Left lung (tissue), 14 donors: ENCODE measurements at places on chromosomes 11 and 22. TPM values are rescaled to one million over a fixed set of nuclear protein-coding genes. Genes with fewer than 3 reads are reported as not detected.

DNA sequence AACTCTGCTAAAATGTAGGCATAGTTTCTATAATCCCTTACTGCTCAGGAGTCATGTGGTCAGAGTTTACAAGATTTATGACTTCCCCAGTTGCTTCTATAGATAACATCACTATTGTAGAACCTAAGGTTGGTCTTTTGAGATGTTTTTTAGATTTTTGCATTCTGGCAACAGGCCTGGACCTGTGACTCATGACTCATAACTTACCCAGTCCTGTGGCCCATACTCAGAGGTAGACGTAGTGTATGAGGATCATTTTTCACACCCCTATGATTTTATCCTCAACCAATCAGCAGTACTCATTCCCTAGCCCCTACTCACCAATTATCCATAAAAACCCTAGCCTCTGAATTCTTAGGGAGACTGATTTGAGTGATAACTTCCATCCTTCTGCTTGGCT lies 384.4 kb upstream of the DDI1 start:
- no peak overlapping the region for H3K27ac ChIP-seq
- DNase-seq, result no peak
- H3K4me1 ChIP-seq, result no peaks in the 10 kb centered on the region
- H3K27me3 ChIP-seq, result no peaks in the 10 kb centered on the region
- H3K4me3 ChIP-seq, result no peak overlapping the region

DNA sequence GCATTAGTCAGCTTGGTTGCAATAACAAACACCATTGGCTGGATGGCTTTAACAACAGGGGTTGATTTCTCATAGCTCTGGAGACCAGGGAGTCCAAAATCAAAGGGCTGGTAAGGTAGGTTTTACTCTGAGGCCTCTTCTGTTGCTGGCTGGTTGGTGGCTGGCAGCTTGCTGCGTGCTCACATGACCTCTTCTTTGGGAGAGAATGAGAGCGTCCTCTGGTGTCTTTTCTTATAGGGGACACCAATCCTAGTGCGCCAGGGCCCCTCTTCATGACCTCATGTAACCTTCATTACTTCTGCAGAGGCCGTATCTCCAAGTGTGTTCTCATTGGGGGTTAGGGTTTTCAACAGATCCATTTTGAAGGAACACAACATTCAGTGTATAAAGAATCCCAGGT lies 1308.3 kb downstream of the TBC1D22A start:
- no peak overlapping the region for H3K4me3 ChIP-seq
- no peaks in the 10 kb centered on the region for H3K4me1 ChIP-seq
- H3K27ac ChIP-seq, result no peak overlapping the region
- no peak for DNase-seq

DNA sequence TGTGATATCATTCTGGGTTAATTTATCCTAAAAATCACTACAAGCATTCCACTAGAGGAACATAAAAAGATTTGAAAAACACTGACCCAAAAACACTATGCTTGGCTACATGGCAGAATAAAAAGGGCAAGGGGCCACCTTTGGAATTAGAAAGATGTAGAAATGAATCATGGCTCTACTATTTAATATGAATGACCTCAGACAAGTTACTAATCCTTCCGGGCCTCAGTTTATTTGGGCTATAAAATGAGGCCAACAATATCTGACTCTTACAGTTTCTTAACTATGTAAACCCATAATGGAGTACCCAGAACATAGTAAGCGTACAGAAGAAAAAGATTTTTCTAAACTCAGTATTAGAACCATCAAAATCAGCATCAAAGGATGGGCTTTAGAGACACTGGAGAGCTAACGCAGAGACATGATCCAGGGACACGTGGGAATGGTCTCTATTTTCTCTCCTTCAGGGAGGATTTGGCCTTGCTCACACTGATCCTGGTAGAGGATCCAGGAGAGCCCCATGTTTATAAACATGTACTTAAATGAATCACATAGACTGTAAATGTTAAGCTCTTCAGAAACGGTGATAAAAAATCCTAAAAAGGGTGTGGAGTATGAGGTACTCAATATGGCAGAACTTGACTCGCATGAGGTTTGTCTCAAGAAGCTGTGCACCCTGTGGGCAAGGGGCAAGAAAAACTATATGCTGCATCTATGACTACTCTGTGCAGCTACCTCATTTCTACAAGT lies 288.4 kb upstream of the PITPNB start:
- no peak for DNase-seq
- H3K4me1 ChIP-seq, result no peaks in the 10 kb centered on the region
- no peaks in the 10 kb centered on the region for H3K27me3 ChIP-seq

DNA sequence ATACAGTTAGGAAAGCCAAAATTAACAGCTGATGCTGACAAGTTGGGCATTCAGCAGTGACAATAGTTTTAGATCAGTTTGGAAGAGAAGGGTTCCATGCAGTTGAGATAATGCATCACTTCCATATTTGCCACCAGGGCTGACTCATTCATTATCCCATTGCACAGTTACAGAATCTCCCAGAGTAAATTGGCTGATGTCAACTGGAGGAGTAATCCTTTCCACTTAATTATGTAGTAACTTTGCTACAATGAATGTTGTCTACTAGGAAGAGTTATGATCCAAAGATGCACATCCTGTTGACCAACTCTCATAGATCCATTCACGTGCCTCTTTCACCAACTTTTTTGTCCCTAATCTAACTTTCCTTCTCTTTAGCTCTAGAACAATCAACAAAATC lies 123.3 kb upstream of the LUZP2 start:
- no peak overlapping the region for H3K27ac ChIP-seq
- H3K27me3 ChIP-seq, result no peaks in the 10 kb centered on the region
- no peaks in the 10 kb centered on the region for H3K4me1 ChIP-seq
- no peak for DNase-seq
- no peaks in the 10 kb centered on the region for H3K36me3 ChIP-seq
- H3K4me3 ChIP-seq, result no peak overlapping the region

- peak; percentile 30 for DNase-seq
- H3K4me3 ChIP-seq, result no peak overlapping the region
- peaks cover 43% of the 10 kb centered on the region for H3K4me1 ChIP-seq
Observed at GRCh38 chr22:19882446-19883381, 28.0 kb upstream of the GNB1L start.

- no peak overlapping the region for H3K27ac ChIP-seq
- H3K27me3 ChIP-seq, result no peaks in the 10 kb centered on the region
- H3K4me1 ChIP-seq, result no peaks in the 10 kb centered on the region
- H3K4me3 ChIP-seq, result no peak overlapping the region
Observed at GRCh38 chr11:128790196-128790595, 76.9 kb downstream of the KCNJ1 start.

DNA sequence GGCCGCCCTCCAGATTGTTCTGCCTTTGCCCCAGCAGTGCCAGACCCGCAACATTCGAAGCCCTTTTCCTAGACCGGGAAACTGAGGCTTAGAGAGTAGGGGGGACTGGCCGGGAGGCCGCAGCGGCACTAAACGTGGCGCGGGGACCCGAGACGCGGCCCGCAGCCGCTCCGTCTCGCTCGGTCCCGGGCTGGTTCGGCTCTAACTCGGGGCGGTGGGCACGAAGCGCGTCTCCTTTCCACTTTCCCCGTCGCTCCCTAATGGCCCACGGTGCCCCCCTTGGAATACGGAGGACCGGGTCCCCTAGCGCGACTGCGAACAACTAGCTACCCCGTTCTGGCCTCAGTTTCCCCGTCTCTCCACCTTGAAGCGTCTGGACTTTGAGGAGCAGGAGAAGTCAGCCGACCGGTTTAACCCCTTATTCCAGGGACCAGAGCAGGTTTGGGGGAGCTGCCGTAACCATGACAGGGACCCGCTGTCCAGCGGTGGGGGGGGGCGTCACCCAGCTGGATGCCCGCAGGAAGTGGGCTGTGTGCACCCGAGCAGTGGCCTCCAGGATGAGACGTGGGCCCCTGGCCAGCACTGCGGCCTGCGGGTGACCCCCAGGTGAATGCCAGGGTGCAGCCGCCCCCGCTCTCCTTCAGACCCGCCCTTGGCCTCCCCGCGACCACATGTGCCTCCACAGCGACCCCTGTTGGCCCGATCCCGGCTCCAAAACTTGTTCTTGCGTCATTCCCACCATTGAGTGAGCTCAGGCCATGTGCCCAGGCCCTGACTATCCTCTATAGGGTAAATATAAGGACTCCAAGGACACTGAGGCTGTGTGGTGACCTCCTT lies 1.1 kb downstream of the CDC42EP1 start:
- H3K27me3 ChIP-seq, result no peaks in the 10 kb centered on the region
- peak overlapping the region; percentile 81 for H3K4me3 ChIP-seq
- peaks cover 8% of the 10 kb centered on the region for H3K36me3 ChIP-seq
- DNase-seq, result peak; percentile 95
- peak overlapping the region; percentile 98 for H3K27ac ChIP-seq

DNA sequence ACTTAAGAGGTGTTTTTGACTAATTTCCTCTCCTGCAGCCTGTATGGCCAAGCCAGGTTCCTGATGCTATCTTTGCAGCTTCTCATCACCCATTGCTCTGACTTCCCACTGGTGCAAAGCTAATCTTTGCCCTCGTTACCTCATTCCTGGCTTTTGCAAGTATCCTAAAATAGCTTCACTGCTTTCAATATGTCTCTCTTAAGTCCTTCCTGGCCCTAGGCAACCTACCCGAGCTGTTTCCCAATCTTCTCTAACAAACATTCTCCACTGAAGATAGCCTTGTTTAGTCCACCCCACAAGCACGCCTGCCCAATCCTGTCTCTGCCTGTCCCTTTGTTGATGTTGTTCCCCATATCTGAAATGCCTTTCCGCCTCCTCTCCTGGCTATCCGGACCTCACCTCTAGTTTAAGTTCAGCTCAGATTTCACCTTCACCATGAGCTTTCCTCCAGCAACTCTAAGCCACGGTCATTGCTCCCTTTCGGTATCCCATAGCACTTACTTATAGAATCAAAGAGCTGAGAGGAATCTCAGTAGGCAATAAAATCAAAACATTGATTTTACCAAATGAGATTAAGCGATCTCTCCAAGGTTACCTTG lies 30.1 kb upstream of the CECR2 start:
- DNase-seq, result no peak
- H3K27ac ChIP-seq, result no peak overlapping the region
- H3K27me3 ChIP-seq, result no peaks in the 10 kb centered on the region
- H3K36me3 ChIP-seq, result no peaks in the 10 kb centered on the region

DNA sequence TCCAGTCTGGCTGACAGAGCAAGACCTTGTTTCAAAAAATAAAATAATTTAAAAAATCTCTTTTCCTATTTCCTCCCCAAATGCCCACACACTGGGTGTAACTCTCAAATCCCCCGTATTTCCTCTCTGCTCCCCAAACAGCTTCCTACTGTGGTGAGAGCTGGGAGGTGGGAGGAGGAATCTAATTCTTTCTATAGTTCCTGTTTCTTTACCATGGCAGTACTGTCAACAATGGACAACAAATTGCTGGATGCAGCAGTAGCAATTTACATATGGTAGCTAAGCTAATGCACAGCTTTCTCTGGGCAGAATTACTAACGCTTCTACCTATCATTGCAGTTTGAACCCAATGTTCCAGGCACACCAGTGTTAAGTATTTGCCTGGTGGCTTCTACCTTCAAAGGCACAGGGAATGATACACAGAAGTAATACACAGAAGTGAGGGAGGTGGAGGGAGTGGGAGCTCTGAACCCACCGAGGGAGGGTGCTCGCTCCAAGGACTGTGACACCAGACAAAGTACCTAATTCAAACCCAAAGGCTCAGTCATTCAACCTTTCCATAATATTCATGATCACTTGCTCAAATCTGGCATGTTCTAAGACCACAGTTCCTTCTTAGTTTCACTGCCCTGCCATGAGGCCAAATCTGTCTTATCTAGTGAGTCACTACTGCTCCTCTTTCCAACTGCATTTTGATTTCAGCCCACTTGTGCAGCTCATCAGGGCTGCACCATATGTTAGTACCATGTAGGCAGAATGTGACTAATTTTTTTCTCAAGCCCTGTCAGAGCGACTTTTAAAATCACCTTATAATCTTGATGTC lies 37.9 kb downstream of the CELF1 start:
- H3K36me3 ChIP-seq, result no peaks in the 10 kb centered on the region
- peaks cover 35% of the 10 kb centered on the region for H3K4me1 ChIP-seq

- DNase-seq, result no peak
- H3K27ac ChIP-seq, result no peak overlapping the region
- no peak overlapping the region for H3K4me3 ChIP-seq
Observed at GRCh38 chr22:34814260-34815025, 251.5 kb upstream of the ISX start.

- no peaks in the 10 kb centered on the region for H3K27me3 ChIP-seq
- no peak overlapping the region for H3K27ac ChIP-seq
- peaks cover 5% of the 10 kb centered on the region for H3K4me1 ChIP-seq
- DNase-seq, result no peak
- no peaks in the 10 kb centered on the region for H3K36me3 ChIP-seq
Observed at GRCh38 chr11:27328614-27329013, 34.4 kb downstream of the CCDC34 start.

DNA sequence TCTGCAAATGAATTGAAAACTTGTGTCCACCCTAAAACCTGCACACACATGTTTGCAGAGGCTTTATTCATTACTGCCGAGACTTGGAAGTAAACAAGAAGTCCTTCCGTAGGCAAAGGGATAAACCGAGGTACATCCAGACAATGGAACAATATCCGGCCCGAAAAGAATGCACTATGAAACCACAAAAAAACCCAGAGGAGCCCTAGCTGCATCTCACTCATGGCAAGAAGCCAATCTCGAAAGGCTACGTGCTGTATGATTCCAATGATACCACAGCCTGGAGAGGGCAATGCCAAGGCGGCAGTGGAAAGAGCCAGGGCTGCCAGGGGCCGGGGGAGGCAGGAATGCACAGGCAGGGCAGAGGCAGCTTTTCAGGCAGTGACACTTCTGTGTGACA lies 3.2 kb upstream of the MRPL23 start:
- H3K4me3 ChIP-seq, result no peak overlapping the region
- no peaks in the 10 kb centered on the region for H3K36me3 ChIP-seq
- DNase-seq, result peak; percentile 47
- H3K27ac ChIP-seq, result no peak overlapping the region
- peaks cover 2% of the 10 kb centered on the region for H3K4me1 ChIP-seq
- peaks cover 3% of the 10 kb centered on the region for H3K27me3 ChIP-seq

Gene FOSL1
- 16.3 TPM for total RNA-seq

Gene LYVE1
- 40.5 TPM for total RNA-seq

Gene TMEM132A
- total RNA-seq, result 37.1 TPM
